Muscle of leg (tissue), 16 donors: ENCODE measurements at places on chromosomes 4 and X.

DNA sequence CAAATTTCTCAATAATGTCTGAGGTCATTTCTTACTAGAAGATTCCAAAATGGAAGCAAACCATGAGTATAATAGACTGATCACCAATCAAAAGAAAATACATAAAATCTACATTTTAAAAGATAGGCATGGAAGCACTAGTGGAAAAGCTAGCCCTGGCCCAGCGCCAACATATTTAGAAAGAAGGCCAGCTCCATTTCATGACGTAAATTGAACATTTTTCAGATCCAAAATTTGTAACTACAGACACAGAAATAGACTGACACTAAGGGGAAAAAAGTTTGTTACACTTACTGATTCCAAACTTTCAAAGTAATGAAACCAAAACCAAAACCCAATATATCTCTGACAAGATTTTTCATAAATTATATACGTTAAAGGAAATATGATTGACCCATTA is 117.7 kb downstream of the ADAMTS3 start:
- peak; percentile 86 for DNase-seq

DNA sequence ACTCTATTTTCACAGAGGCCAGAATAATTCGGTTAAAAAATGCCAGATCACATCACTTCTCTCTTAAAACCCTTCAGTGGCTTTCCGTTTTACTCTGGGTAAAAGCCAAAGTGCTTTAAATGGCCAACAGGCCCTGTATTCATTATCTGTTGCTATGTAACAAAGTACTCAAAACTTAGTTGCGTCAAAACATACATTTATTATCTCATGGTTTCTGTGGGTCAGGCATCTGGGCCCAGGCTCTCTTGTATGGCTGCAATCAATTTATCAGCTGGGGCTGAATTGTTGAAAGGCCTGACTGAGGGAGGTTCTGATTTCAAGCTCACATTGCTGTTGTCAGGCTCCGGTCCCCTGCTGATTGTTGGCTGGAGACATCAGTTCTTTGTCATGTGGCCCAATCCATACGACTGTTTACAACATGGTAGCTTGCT is 72.7 kb upstream of the H2AZ1 start:
- peak; percentile 53 for DNase-seq

DNA sequence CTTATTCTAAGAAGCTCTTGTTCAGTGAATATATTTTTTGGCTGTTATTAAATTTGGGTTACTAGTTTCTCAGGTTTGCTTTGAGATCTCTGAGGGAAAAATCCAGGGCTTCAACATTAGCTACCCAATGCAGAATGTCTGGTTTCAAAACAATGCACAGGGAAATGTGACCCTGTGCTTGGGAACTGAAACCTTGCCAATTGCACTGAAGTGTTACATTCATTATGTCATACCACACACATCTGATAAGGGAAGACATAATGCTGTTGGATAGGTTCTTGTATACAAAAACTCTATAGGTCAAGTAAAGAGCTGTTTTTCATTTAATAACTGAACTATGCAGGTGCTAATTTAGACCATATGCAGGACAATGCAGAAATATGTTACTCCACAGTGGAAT is 345.3 kb upstream of the BMP3 start:
- peak; percentile 27 for DNase-seq

DNA sequence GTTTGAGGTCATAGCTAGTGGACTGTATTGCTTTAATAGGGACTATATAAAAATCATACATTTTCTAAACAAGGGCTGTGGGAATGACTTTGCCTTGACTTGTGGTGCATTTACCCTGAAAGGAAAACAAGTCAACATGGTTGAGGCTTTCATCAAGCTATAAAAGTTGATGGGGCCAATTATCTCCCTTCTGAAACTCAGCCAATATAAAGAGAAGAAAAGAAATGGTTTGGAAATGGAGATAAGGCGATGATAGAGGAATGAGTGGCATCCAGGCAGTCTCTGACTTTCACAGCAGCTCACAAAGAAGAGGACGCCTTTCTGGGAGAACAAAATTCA is 118.7 kb downstream of the SMARCA1 start:
- no peak for DNase-seq
